ENCODE measurements at places on chromosomes 2 and 18.

DNA sequence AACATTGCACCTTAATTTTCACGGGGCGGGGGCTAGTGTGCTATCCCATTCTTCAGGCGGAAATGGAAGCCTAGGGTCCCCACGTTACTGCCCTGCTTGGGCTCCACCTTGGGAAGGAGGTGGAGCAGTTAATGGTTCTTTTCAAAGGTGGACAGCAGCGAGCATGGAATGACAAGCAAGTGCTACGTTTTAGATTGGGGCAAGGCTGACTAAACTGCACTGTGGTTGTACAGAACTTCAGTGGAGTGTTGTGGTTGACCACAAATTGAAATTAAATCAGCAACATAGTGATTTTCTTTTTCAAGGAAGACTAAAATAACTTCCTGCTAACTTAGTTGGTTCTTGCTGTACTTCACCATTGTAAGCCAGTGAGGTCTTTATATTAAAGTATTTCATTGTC is 47.0 kb downstream of the CHRNA1 start:
- no peak for DNase-seq

- DNase-seq: no peak
Measured at GRCh38 chr2:890214-890613, 60.4 kb upstream of the SNTG2 start.

DNA sequence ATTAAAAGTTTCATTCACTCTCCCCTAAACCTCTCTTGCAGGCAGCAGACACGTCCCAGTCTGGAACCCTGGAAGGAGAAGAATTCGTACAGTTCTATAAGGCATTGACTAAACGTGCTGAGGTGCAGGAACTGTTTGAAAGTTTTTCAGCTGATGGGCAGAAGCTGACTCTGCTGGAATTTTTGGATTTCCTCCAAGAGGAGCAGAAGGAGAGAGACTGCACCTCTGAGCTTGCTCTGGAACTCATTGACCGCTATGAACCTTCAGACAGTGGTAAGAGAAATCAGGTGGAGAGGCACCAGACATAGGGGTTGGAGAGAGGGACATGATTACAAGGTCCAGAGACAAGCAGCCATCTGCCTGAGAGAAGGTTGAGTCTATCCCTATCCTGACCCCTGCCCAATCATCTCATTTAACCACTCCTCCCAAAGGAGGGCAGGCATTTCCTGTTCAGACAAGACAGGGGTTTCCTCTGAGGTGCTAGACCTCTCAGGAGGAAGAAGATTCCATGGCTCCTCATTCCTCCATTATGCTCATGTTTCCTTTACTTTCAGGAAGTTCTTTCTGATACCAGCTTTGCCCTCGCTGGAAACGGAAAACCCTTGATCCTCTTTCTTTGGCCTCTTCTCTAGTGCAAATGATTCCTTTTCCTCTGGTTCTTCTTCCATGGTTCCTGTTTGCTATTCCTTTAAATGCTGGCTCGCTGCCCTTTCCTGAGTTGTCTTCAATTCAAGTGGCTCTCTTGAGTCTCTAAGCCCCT is 15.1 kb downstream of the PLCD4 start:
- DNase-seq: no peak

- no peak for DNase-seq
Measured at GRCh38 chr18:25313268-25313667, 38.7 kb downstream of the ZNF521 start.

DNA sequence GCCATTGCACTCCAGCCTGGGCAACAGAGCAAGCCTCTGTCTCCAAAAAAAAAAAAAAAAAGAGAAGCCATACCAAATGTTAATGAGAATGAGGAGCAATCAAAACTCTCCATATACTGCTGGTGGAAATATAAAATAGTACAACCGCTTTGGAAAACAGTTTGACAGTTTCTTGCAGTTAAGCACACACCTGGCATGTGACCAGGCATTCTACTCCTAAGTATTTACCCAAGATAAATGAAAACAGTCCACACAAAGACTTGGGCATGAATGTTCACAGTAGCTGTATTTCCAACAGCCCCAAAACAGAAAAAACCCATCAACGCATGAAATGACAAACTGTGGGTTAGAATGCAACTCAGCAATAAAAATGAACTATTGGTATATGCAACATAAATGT is 76.0 kb upstream of the ST8SIA5 start:
- DNase-seq: no peak

- no peak for DNase-seq
Measured at GRCh38 chr18:56935434-56936040, 211.3 kb upstream of the BOD1L2 start.

- no peak for DNase-seq
Measured at GRCh38 chr2:241670333-241671110, 16.1 kb downstream of the DTYMK start.

GRCh38 chr2:36125702-36126101 is 229.9 kb upstream of the CRIM1 start:
- DNase-seq: no peak

DNA sequence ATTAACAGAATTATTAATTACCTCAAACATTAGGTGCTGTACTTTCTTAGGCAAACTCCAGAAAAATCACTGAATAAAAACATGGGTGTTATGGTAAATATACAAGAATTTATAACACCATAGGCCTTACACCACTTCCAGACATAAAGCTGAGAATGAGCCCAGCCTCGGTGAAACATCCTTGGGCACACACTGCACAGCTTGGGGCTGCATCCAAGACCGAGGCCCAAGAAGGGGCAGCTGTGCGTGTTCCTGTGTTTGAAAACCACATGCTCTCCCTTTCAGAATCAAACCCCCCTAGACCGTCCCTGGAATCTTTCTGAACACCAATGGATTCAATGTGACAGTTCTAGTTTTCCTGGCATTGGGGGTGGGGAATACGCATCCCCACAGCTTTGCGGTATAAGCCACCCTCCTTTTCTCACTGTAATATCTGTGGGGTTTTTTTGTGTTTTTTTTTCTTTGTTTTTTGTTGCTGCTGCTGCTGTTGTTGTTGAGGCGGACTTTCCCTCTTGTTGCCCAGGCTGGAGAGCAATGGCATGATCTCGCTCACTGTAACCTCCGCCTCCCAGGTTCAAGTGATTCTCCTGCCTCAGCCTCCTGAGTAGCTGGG is 12.9 kb downstream of the ERFE start:
- DNase-seq: no peak

- no peak for DNase-seq
Measured at GRCh38 chr2:128523457-128523856, 204.8 kb upstream of the HS6ST1 start.

DNA sequence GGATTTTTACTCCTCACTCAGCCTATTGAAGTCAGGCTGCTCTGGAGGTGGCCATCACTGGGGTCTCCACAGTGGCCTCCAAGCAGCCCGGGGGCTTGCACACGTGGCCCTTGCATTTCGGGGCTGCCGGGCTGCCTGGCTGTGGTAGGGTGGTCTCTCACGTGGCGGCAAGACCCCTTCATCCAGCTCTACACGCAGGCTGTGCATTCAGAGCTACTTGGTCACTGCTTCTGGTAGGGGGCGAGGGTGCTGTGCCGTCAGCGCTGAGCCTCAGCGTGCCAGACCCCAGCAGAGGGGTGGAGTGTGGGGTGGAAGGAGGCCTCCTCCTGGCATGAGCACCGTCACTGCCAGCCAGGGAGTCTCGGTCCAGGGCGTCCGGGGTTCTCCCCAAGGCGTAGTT is 80.6 kb downstream of the SH3BP4 start:
- no peak for DNase-seq

GRCh38 chr2:58644451-58644850 is 403.3 kb upstream of the FANCL start:
- DNase-seq: no peak

DNA sequence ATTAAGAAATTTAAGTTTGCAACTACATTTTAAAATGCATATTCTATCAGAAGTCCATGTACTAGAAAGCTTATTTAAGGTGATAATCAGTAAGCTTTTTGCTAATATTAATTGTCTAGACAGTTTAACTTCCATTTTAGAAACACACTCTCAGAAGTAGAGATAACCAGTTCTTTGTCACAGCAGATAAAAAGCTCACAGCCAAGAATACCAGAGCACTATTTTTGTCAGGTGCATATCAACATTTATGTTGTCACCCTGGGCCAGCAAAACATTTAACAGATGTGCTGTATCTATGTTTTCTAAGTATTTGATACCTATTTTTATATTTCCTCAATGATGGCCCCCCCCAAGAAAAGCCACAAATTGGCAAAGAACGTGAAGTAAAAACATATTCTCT is 192.6 kb downstream of the ERBB4 start:
- no peak for DNase-seq

DNA sequence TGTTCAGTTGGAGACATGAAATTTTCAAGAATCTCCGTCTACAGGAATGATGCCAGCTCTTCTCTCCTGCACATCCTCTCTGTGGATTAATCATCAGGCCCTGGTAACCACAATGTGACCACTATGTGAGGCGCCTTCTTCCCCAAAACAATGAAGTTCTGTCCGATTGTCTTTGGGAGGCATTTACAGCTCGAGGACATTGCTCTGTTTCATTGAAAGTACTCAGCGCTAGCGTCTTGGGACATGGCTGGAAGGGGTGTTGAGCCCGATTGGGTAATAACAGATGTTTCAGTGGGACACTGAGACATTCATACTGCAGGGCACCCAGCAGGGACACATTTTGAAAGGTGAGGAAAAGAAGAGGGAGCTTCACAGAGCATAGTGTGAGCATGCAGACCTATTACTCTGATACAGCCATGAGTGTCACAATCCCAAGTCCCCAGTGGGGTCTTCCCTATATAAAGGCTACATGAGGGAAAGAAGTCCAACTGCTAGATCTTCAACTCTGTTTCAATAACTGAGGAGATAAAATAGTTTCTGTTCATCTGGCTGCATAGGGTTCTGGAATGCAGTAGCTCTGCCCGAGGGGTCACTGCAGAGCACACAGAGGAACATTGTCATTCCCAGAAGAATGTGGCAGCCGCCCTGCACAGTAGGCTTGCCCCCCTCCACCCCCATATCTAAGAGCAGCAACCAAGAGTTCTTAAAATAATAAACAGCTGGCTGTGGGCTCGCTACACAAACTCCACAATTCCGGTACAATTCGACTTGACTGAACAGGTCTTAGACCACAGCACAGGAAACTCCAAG is 237.3 kb downstream of the OSR1 start:
- peak; percentile 54 for DNase-seq

DNA sequence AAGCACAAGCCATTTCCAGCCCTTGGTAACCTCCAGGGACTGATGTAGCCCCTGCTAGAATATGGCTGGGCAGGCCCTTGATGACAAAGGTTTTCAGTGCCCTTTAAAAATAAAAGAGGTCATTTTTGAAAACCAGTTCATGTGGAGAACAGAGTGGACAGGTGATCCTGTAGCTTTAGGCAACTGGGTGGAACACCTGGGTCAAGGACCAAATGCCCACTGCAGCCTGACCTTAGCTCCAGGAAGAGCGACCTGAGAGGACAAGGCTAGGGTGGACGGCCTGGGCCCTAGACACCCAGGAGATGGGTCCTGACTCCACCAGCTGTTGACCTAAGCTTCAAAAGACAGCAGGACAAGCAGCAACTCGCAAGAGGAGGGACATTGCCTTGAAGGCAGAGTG is 116.6 kb downstream of the LIPG start:
- DNase-seq: no peak

DNA sequence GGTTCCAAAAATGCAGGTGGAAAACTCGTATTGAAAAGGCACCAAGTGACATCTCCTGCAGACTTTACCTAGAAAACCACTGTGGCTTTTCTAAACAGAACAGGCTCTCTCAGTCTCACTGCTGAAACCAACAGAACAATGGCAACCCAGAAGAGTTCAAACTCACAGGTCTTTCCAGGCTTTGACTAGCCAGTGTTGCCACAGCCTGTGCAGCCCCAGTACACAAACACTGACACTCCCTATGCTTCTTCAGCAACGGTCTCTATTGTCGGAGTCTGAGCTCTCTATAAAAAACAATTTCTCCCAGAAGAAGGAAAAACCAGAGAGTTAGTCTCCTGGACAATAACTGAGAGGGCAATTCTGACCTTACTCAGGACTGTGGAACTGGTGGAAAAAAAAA is 87.8 kb upstream of the RNU4ATAC start:
- no peak for DNase-seq

DNA sequence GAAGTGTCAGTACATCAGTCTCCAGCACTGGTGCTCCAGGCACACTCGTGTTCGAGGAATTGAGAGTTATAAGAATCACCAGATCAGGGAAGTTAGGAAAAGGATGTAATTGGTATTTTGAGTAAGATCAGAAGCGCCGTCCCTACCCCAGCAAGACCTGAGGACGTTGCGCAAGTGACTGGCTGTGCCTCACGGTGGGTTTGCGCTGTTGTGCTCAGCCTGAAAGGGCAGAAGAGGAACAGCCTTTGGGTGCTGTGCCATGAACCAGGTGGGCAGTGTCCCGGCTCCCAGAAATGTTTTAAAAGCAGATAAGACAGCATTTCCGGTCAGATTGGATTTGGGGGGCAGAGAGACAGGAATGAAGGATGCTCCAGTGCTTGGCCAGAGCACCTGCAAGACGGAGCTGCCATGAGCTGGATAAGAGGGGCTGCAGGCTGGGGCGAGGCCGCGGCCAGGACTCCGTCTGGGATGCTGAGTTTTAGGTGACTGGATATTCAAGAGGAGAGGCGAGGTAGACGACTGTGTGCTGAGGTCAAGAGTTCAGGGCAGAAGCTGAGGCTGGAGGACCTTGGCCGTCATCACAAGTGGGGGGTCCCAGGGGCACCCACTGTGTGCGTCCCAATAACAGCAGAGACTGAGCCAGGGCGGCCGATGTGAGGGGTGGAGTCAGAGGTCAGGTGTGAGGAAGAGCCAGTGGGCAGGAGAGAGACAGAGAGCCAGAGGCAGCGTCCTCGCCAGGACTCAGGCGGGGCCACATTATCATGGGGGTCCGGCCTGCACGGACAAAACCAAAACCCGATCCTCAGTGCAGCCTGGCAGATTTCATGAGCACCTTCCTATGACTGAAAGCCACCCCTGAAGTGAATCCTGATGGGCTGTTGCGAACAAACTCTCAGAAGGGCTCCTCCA is 77.7 kb upstream of the ALKAL2 start:
- no peak for DNase-seq

- DNase-seq: no peak
Measured at GRCh38 chr2:166351319-166351718, 24.4 kb downstream of the SCN9A start.

DNA sequence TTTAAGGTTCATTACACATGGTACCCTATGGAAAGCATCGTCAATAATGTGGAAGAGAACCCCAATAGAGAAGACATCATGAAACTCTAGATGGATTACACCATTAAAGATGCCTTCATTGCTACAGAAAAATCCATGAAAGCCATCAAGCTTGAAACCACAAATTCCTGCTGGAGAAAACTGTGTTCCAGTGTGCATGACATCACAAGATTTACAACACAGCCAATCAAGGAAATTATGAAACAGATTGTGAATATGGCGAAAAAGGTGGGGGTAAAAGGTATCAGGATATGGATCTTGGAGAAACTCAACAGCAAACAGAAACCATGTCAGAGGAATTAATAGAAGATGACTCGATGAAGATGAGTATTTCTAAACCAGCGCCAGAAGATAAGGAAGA is 200.0 kb downstream of the SLC4A10 start:
- DNase-seq: no peak

DNA sequence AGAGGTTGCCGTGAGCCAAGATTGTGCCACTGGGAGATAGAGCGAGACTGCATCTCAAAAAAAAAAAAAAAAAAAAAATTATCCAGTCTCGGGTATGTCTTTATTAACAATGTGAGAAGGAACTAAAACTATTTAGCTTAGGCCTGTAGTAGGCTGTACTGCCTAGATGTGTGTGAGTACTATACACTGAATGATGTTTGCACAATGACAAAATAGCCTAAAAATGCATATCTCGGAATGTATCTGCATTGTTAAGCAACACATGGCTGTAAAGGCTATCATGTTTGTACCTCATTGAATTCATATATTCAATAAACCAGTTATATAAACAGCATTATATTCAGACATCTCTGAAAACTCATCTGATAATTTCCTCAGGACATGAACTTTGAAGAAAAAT is 191.2 kb upstream of the SESTD1 start:
- DNase-seq: no peak
